ENCODE measurements at places on chromosomes 5 and 9. TPM values are rescaled to one million over a fixed set of nuclear protein-coding genes. Genes with fewer than 3 reads are reported as not detected.

Gene SPATA31E1
- total RNA-seq: not detected

DNA sequence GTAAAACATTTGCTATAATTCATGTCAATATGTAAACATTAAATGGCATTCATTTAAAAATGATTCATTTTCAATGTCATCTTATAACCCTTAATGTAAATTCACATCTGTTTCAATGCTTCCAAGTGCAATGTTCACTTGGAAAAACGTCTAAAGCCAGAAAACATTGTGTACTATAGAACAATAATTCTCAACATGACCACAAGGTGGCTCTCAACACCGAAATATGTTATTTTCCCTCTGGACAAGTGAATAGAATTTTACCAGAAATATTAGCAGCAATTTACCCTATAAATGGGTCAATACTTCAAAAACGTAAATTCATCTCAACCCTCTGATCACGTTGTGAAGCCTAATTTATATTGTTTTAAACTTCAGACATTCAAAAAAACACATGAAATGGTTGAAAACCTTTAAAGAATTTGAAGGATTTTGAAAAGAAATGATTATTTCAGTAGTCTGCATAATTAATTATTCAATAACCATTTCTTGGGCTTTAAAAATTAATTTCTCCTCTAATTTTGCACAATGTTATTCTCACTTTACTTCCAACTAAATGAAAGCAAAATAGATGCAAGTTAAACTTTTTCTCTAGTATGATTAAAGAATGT is 11.0 kb downstream of the CDH10 start:
- DNase-seq: peak; percentile 82

GRCh38 chr5:135697959-135698345 is 119.2 kb upstream of the CXCL14 start:
- DNase-seq: no peak

GRCh38 chr9:6996061-6996854 is 238.5 kb downstream of the KDM4C start:
- no peak for DNase-seq

DNA sequence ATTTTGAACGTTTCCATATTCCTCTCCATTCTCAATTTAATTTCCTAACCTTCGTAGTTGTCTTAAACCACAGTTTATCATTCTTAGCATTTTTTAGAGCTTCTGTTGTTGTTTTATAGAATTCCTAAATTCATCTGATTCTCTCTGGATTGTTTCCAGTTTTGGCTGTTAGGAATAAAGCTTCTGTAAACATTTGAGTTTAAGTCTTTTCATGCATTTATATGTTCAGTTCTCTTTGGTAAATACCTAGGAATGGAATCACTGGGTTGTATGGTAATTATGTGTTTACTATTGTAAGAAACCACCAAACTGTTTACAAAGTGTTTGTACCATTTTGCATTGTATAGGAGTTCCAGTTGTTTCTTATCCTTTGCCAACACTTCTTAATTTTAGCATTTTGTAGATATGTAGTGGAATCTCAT is 29.7 kb downstream of the GPR21 start:
- DNase-seq: no peak

DNA sequence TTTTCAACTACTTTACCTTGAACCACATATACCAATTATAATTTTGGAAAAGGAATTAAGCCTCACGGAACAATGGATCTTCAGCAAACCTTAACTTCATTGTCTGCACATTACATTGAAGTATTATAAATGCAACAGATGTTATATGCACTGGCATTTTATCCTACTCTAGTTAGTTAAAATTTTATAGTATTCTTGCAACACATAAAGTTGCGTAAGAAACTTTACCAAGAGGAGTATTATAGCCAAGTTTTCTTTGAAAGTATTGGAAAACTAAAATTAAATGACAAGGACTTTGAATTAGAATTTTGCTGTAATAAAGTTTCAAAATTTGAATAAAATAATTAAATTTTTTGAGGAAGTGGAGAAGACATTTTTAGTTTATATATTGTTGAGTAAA is 63.4 kb upstream of the SREK1 start:
- DNase-seq: no peak

DNA sequence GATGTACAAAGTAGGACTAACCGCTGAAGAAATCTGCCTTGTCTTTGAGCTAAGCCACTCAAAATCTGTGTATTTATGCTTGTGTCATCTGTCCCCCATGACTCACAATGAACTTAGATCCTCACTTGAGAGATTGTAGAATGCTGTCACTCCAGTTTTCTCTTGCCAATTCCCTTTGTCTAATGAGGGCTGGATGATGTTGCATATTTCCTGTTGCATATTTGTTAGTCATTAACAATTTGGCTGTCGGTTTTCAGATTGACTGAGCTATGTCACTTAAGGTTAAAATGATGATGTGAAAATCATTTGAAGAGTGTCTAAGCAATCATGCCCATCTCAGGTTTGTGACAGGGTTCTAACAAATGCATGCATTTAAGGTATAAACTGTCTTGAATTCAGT is 481.7 kb downstream of the CDH10 start:
- DNase-seq: no peak

DNA sequence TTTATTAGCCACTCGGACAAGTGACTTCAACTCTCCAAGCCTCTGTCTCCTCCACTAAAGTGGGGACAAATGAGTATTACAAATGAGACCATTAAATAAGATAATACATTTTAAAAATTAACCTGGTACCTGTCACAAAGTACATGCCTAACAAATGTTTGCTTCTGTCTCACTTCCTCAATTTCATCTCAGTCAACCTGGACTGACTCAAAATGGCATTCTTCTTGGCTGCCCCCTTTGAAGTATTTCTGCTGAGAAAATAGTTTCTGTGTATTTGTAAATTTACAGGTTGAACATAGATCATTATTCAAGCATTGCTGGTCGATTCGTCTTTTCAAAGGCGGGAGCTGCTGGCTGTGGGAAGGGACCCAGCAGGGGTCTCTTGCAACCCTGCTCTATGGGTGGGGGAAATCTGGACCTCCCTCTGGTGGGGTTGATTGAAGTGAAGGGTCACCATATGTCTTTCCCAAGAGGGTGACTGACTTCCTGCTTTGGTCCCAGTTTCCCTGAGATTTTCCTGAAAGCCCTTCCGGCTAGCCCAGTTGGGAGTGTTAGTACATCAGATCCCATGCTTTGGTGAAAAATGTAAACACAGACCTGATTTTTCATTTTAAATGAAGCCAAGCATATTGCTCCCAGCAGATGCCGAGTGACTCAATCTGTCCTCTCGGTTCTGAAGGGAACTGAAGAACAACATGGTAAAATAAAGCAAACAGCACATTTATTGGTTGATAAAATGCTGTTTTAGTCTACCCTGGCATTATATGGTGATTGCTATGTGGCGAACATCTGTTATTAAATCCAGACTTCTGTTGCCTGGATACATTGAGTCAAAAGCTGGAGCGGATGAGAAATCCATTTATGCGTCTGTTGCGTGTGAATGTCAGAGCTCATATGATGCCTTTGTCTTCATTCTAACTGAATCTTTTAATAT is 73.0 kb downstream of the KCNIP1 start:
- DNase-seq: no peak

Gene CCL27
- total RNA-seq: not detected

Gene NNT
- total RNA-seq: 35.9 TPM

DNA sequence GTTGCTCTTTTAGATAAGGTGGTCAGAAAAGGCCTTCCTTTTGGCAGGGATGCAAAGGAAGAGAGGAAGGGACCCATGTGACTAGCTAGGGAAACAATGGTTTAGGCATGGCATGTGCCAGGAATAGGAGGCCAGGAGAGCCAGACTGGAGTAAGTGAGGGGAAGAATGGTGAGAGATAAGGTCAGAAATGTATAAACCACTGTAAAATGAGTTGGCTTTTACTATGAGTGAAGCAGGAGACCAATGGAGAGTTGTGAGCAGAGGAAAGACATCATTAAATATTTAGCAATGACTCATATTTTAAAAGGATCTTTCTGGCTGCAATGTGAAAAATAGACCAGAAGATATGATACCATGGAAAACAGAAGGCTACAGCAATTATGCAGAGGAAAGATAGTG is 50.9 kb downstream of the AP3B1 start:
- DNase-seq: no peak

- DNase-seq: no peak
These were observed 109.6 kb downstream of the ATP10B start for GRCh38 chr5:160742446-160742845.

Gene TCOF1
- total RNA-seq: 46.4 TPM

Data from NCI-H460 (cell line).